CD8-positive, alpha-beta memory T cell (primary cell): ENCODE measurements at places on chromosomes 1 and 21. TPM values are rescaled to one million over a fixed set of nuclear protein-coding genes. Genes with fewer than 3 reads are reported as not detected.
A peak's percentile ranks its signal among the peaks of the same experiment; 100 is the strongest.

Gene AQP10
- not detected for total RNA-seq

Gene TMPRSS15
- not detected for total RNA-seq

Gene PALMD
- total RNA-seq, result not detected

- H3K4me1 ChIP-seq, result peaks cover 4% of the 10 kb centered on the region
- peaks cover 5% of the 10 kb centered on the region for H3K36me3 ChIP-seq
- DNase-seq, result no peak
Measured at GRCh38 chr1:205706601-205707502, 26.5 kb upstream of the SLC45A3 start.

- H3K4me3 ChIP-seq, result no peak overlapping the region
- H3K36me3 ChIP-seq, result no peaks in the 10 kb centered on the region
- H3K4me1 ChIP-seq, result no peaks in the 10 kb centered on the region
Measured at GRCh38 chr1:53162621-53163020, 20.2 kb upstream of the SLC1A7 start.

Gene PLA2G5
- total RNA-seq, result not detected

GRCh38 chr1:157994704-157995582, 1.5 kb downstream of the KIRREL1 start:
- H3K4me3 ChIP-seq, result no peak overlapping the region
- H3K36me3 ChIP-seq, result no peaks in the 10 kb centered on the region

DNA sequence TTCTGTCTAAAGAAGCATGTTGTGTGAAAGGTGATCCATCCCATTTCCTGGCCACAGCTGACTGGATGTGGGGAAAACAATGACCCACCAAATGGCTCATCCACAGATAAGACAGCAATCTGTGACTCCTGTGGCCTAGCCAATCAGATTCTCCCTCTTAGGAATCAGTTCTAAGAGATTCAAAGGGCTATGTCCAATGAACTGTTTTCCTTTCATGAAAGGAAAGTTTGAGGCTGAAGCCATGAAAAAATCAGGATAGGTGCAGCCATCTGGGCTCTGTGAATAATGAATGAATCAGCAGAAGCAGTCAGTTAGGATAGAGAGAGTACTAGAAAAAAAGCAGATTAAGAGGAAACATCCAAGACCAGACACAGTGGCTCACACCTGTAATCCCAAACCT, 164.7 kb downstream of the NRIP1 start:
- DNase-seq, result no peak
- H3K4me3 ChIP-seq, result no peak overlapping the region
- H3K27ac ChIP-seq, result no peak overlapping the region
- H3K4me1 ChIP-seq, result no peaks in the 10 kb centered on the region
- no peaks in the 10 kb centered on the region for H3K36me3 ChIP-seq

DNA sequence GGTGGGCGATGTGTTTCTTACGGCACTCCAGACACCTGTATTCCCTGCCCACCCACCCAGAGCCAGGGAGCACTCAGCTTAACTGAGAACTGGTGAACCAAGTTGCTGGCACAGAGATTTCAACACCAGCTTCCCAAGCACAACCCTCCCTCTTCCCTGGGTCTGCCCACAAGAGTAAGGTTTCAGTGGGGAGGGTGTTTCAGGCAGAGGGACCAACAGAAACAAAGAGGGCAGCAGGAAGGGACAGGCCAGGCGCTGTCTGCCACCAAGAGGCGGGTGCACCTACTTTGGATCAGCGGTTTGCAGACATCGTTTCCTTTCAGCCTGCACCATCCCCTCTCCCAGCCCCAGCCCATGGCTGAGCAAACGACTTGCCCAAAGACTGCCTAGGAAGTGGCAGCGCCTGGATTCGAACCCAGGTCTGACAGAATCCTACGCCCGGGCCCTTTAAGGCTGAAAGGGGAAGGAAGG, 21.9 kb upstream of the ALDH4A1 start:
- H3K27ac ChIP-seq, result no peak overlapping the region
- H3K4me1 ChIP-seq, result peaks cover 75% of the 10 kb centered on the region
- no peaks in the 10 kb centered on the region for H3K27me3 ChIP-seq
- DNase-seq, result no peak
- H3K36me3 ChIP-seq, result peaks cover 7% of the 10 kb centered on the region
- no peak overlapping the region for H3K4me3 ChIP-seq

GRCh38 chr21:28455253-28455600, 537.5 kb downstream of the LTN1 start:
- H3K27ac ChIP-seq, result no peak overlapping the region
- no peaks in the 10 kb centered on the region for H3K27me3 ChIP-seq
- no peak overlapping the region for H3K4me3 ChIP-seq
- no peaks in the 10 kb centered on the region for H3K4me1 ChIP-seq

DNA sequence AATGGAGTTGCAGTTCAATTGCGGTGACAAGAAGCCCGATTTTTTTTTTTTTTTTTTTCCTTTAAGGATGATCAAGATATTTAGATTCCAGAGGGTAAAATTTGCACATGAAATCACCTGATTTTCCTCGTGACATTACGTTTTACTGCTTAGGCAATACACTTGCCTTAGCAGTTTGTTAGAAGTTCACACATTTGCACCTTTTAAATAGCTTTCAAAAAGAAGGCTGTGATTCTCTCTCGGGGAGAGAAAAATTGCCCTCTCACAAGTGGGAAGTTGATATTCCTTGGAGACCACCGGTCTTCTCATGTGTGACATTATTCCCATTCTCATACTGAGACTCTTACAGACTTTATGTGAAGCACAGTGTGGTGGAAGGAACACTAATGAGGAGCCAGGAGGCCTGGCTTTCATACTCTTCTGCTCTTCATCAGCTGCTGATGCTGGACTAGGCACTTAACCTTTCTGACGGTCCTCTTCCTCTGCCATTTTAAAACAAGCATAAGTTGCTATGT, 69.8 kb upstream of the HSPA13 start:
- no peak overlapping the region for H3K4me3 ChIP-seq
- H3K27ac ChIP-seq, result peak overlapping the region; percentile 83
- no peaks in the 10 kb centered on the region for H3K36me3 ChIP-seq
- no peak for DNase-seq
- H3K27me3 ChIP-seq, result no peaks in the 10 kb centered on the region
- H3K4me1 ChIP-seq, result no peaks in the 10 kb centered on the region

- no peak for DNase-seq
- peaks cover 8% of the 10 kb centered on the region for H3K4me1 ChIP-seq
- peaks cover 34% of the 10 kb centered on the region for H3K27me3 ChIP-seq
- no peak overlapping the region for H3K4me3 ChIP-seq
- no peak overlapping the region for H3K27ac ChIP-seq
Measured at GRCh38 chr1:38819516-38819915, 40.1 kb downstream of the RRAGC start.

Gene ACBD3
- total RNA-seq, result 20.4 TPM

DNA sequence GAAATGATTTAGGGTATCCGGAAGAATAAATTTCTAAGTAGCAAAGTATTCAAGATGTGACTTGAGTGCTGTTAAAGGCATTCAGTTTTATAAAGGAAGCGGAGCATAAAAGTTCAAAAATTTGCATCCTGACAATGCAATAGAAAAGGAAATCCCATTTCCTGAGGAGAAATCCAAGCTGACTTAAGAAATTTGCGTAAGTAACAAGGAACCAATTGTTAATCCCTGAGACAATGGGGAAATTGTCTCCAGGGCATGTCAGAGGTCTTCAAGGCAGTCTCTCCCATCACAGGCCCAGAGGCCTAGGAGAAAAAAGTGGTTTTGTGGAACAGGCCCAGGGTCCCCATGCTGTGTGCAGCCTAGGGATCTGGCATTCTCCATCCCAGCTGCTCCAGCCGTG, 416.0 kb downstream of the PRDM2 start:
- no peak for DNase-seq
- no peak overlapping the region for H3K27ac ChIP-seq
- no peaks in the 10 kb centered on the region for H3K36me3 ChIP-seq

DNA sequence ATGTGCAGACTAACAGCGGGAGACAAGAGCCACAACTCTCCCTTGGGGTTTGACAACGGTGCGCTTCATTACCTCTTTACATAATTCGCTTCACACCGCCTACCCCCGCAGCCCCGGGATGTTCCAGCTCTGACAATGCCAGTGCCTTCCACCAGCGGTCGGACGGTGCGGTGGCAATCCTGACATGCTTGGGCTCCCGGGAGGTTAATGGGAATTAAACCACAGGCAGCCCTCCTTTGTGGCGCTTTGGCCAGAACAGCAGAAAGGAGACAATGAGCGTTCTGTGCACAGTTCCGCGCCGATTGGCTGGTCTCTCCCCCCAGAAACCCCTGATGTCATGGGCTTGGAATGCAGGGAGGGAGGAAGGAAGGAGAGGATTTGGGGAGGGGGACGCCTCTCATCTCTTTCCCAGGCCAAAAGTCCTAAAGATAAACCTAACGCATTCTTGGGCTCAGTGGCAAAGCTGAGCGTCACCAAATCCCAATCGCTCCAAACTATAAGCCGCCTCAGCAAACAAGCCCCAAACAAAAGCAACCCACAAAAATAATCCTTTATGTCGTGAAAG, 1.3 kb downstream of the CNN3 start:
- H3K4me1 ChIP-seq, result no peaks in the 10 kb centered on the region
- DNase-seq, result no peak
- H3K27ac ChIP-seq, result no peak overlapping the region
- H3K4me3 ChIP-seq, result peak overlapping the region; percentile 50

- H3K27ac ChIP-seq, result no peak overlapping the region
- H3K4me3 ChIP-seq, result peak overlapping the region; percentile 68
- H3K36me3 ChIP-seq, result peaks cover 61% of the 10 kb centered on the region
- DNase-seq, result no peak
Measured at GRCh38 chr1:150574260-150575071, 4.9 kb downstream of the MCL1 start.

DNA sequence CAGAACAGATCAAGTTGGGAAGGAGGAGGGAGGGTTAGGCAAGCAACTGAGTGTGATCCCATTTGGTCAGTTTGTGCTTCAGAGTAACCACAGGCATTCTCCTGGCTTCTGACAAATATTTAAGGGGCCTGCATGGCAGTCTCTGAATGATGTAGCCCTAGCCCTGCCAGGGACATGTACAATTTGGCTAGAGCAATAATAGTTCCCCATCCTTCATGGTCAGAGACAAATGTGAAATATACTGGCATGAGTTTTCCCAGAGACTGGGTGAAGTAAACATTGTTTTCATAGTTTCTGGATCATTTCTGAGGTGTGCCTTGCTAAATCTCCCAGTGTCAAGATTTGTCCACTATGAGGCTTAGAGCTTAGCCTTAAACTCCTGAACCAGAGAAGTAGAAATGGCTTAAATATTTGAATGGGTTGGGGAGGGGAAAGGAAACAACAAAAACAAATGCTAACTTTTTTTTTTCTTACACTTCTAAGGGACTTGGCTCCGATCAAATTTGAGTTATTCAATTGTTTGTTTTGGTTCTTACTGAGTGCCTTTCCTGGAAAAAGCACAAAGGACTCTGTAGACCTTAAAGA, 42.0 kb upstream of the UBE2U start:
- H3K27me3 ChIP-seq, result peaks cover 4% of the 10 kb centered on the region
- no peaks in the 10 kb centered on the region for H3K4me1 ChIP-seq
- no peak for DNase-seq

Gene NBL1
- 35.6 TPM for total RNA-seq

GRCh38 chr1:216777148-216777547, 53.9 kb upstream of the ESRRG start:
- no peaks in the 10 kb centered on the region for H3K27me3 ChIP-seq
- H3K36me3 ChIP-seq, result no peaks in the 10 kb centered on the region
- H3K4me1 ChIP-seq, result no peaks in the 10 kb centered on the region
- H3K27ac ChIP-seq, result no peak overlapping the region
- DNase-seq, result no peak
- no peak overlapping the region for H3K4me3 ChIP-seq

DNA sequence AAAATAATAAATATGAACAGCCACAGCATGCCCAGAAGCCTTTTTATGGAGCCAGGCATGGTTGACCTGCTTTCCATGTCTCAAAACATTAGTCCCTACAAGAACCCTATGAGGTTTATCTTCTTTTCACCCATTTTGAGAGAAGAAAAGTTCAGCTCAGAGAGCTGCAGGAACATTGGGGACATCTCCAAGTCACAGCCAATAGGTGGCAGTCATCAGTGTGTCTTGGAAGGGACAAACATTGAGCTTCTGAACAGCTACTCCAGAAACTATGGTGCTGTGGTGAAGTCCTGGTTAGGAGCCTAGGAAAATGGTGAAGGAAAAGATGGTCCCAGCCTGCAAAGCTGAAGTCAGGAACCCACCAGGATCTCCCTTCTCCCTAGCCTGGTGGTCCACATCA, 73.6 kb downstream of the JMJD4 start:
- no peaks in the 10 kb centered on the region for H3K4me1 ChIP-seq
- no peaks in the 10 kb centered on the region for H3K27me3 ChIP-seq
- H3K4me3 ChIP-seq, result no peak overlapping the region
- H3K27ac ChIP-seq, result no peak overlapping the region
- DNase-seq, result no peak

DNA sequence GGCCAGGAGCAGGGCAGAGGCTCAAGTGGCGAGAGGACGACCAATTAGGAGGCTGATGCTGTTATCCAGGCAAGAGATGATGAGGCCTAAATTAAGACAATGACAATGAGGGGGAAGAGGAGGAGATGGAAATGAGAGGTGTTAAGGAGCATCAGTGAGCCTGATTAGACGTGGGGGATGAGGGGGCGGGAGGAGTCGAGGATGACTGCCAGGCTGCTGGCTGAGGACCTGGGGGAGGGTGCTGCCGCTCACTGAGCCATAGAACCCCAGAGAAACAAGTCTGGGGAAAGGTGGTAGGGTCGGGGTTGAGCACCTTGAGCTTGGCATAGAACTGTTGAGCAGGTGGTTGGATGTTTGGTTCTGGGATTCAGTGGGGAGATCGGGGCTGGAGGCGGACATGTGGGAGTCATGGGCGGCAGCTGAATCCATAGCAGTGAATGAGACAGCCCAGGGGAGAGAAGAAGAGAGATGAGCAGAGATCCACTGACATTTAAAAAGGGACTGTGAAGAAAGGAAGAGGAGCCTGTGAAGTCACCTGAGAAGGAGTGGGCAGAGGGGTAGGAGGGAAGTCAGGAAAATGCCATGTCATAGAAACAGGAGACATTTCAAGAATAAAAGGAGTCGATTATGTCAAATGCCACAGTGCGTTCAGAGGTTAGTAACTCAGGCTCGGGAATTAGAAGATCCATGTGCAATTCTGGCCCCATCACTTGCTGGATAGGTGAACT, 28.5 kb downstream of the DLGAP3 start:
- H3K27ac ChIP-seq, result no peak overlapping the region
- H3K4me3 ChIP-seq, result no peak overlapping the region
- H3K36me3 ChIP-seq, result no peaks in the 10 kb centered on the region
- no peaks in the 10 kb centered on the region for H3K4me1 ChIP-seq
- no peak for DNase-seq

DNA sequence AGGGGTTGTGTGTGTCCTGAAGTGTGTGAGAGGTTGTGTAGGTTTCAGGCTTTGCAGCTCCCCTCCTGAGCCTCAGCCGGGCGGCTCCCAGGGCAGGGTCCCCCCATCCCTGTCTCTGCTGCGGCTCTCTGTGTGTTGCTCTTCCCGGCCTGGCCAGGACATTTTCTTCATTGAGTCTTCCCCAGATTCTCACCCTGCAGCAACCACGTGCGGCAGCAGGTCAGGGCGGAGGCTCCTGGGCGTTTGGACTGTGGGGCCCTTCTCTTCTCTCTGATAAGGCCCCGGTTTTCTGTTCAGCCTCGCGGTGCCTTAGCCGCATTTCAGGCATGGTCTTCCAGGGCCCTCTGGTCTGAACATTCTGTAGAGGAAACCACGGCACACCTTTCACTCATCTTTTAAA, 1.8 kb upstream of the TCP10L start:
- no peaks in the 10 kb centered on the region for H3K4me1 ChIP-seq
- H3K4me3 ChIP-seq, result no peak overlapping the region
- no peaks in the 10 kb centered on the region for H3K27me3 ChIP-seq
- no peak for DNase-seq
- no peak overlapping the region for H3K27ac ChIP-seq
- H3K36me3 ChIP-seq, result no peaks in the 10 kb centered on the region

GRCh38 chr1:248775441-248775840, 19.9 kb upstream of the LYPD8 start:
- H3K36me3 ChIP-seq, result no peaks in the 10 kb centered on the region
- no peak overlapping the region for H3K4me3 ChIP-seq
- DNase-seq, result no peak
- H3K27me3 ChIP-seq, result no peaks in the 10 kb centered on the region

Gene CACHD1
- total RNA-seq, result 0.35 TPM

Gene S1PR1
- total RNA-seq, result 123 TPM

Gene DMRTA2
- total RNA-seq, result not detected

Gene RAB7B
- total RNA-seq, result 0.48 TPM
